ENCODE measurements at places on chromosomes 12 and 14.
A peak's percentile ranks its signal among the peaks of the same experiment; 100 is the strongest.

GRCh38 chr12:102459314-102459713 lies 21.0 kb downstream of the IGF1 start:
- no peak for DNase-seq

GRCh38 chr14:55705651-55706364 lies 125.8 kb downstream of the KTN1 start:
- DNase-seq = no peak

GRCh38 chr14:25042362-25043299 lies 7.3 kb downstream of the STXBP6 start:
- DNase-seq = peak; percentile 59

DNA sequence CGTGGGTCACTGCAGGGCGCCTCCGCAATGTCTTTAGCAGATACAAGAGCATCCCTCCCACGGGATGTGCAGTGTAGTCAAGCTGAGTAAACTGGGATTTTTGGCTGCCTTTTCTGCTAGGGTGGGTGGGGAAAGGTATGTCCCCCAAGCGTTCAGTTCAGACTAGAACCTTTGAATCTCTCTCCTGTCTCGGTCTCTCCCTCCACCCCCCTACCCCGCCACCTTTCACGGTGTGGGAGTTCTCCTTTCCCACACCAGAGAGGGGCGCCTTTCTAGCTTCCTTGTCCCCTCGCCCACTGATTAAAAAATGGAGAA lies 525 bp upstream of the FAR2 start:
- no peak for DNase-seq

DNA sequence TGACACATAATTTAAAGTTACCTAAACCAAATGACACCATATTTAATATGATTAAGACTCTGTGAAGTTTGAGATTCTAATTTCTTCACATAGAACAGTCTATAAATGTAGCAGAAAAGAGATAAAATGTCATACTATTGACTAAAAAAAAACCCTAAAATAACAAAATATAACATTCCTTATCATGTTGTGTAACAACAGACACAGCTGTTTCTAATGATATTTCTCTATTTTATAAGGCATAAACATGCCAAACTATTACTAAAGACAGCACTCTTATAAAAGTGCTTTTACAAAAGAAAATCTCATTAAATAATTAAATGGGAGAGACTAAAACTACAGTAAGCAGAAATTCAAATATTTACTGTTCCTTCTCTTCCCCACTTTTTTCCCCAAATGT lies 49.4 kb downstream of the NOVA1 start:
- DNase-seq = no peak

DNA sequence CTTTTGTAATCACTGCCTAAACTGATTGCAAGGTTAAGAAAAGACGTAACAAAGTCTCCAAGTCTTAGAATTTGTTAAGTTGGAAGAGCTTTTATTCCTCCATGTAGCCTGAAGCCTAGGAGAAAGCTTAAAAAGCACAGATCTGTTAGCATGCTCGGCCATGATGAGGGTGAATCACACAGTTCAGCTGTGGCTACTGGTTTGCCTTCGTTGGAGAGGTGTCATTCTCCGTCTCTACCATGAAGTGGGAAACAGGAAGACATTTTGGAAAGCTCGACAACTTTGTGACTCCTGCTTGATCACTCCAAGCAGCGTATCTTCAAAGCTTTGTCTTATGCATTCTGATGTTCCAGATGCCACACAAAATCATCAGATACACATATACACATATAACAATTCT lies 27.1 kb downstream of the DCP1B start:
- DNase-seq = no peak
